Effector memory CD8-positive, alpha-beta T cell (primary cell): ENCODE measurements at places on chromosomes 7 and 10.

- no peak overlapping the region for H3K4me3 ChIP-seq
- H3K36me3 ChIP-seq = no peaks in the 10 kb centered on the region
- no peaks in the 10 kb centered on the region for H3K4me1 ChIP-seq
- H3K27ac ChIP-seq = no peak overlapping the region
- no peaks in the 10 kb centered on the region for H3K27me3 ChIP-seq
- no peak for DNase-seq
These were observed 83.5 kb downstream of the SEMA3D start for GRCh38 chr7:85103357-85103756.

- H3K36me3 ChIP-seq = no peaks in the 10 kb centered on the region
- H3K27me3 ChIP-seq = peaks cover 16% of the 10 kb centered on the region
- DNase-seq = no peak
These were observed 153.0 kb downstream of the PLCE1 start for GRCh38 chr10:94146746-94147145.

- no peak for DNase-seq
- no peak overlapping the region for H3K4me3 ChIP-seq
- peaks cover 20% of the 10 kb centered on the region for H3K36me3 ChIP-seq
These were observed 59.9 kb downstream of the PRKCQ start for GRCh38 chr10:6520138-6520537.

DNA sequence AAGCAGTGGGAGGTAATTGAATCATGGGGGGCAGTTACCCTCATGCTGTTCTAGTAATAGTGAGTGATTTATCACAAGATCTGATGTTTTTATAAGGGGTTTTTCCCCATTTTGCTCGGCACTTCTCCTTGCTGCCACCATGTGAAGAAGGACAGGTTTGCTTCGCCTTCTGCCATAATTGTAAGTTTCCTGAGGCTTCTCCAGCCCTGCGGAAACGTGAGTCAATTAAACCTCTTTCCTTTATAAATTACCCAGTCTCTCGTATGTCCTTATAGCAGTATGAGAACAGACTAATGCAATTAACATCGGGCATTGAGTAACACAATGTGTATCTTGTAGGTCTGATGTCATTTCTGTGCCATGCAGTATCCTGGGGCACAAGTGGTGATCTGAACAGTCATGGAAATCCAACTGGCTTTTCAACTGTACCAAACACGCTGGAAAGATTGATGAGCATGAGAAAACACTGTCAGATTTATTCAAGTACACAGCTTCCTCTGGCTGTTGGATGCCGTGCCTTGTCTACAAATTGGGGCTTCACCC lies 208.6 kb upstream of the KIAA1217 start:
- H3K27ac ChIP-seq = no peak overlapping the region
- no peaks in the 10 kb centered on the region for H3K4me1 ChIP-seq
- no peaks in the 10 kb centered on the region for H3K36me3 ChIP-seq
- H3K4me3 ChIP-seq = no peak overlapping the region

DNA sequence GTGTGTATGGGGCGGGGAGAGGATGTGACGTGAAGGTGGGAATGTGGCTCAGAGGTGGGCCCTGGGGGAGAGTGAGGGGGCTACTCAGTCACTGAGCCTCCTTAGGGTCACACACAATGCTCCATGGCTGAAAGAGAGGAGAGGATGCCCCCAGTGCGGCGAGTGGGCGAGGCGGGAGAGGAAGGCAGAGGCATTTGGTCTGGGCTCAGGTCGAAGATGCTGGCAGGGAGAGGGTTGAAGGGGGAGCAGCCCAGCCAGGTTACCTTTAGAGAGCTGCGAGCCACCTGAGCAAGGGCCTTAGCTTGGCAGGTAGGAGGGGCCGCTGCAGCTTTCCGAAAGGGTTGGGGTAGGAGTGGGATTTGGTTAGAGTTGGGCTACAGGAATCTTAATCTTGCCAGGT lies 4.7 kb upstream of the LOXL4 start:
- no peak for DNase-seq
- no peak overlapping the region for H3K4me3 ChIP-seq
- H3K4me1 ChIP-seq = peaks cover 4% of the 10 kb centered on the region
- H3K27me3 ChIP-seq = peaks cover 28% of the 10 kb centered on the region

DNA sequence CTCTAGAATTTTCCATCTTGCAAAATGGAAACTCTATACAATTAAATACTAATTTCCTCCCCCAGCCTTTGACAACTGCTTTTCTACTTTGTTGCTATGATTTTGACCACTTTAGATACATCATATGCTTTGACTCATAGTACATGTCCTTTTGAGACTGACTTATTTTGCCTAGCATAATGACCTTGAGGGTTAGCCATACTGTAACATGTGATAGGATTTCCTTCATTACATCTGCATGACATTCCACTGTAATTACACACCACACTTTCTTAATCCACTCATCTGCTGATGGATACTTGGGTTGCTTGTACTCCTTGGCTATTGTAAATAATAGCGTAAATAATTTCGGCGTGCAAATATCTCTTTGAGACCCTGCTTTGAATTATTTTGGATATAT lies 127.7 kb downstream of the JAZF1 start:
- H3K36me3 ChIP-seq = no peaks in the 10 kb centered on the region
- H3K27ac ChIP-seq = no peak overlapping the region
- H3K4me3 ChIP-seq = no peak overlapping the region
- H3K27me3 ChIP-seq = no peaks in the 10 kb centered on the region
- peaks cover 34% of the 10 kb centered on the region for H3K4me1 ChIP-seq

- H3K4me1 ChIP-seq = no peaks in the 10 kb centered on the region
- no peak overlapping the region for H3K27ac ChIP-seq
- peaks cover 36% of the 10 kb centered on the region for H3K27me3 ChIP-seq
- no peak for DNase-seq
These were observed 154.9 kb upstream of the PPP1R3A start for GRCh38 chr7:114073701-114074100.

- no peak overlapping the region for H3K4me3 ChIP-seq
- H3K27ac ChIP-seq = no peak overlapping the region
- H3K4me1 ChIP-seq = no peaks in the 10 kb centered on the region
- H3K27me3 ChIP-seq = peaks cover 73% of the 10 kb centered on the region
These were observed 30.8 kb upstream of the DNAJC1 start for GRCh38 chr10:22034333-22034732.

DNA sequence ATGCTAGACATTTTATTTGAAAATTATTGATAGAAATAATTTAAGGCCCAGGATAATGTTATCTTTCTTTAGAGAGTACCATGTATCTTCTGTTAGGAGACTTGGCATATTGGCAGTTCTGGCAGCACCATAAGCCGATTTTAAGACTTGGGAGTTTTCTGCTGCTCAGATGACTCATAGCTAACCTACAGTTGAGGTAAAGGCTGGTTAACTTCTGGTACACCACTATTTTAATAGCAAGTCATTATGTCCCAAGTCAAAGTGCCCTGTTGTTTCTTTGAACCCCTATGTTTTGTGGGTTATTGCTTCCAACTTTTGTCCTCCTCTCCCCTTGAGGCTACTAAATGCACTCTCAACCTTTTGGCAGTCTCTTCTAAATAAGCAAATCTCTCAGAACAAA lies 25.2 kb downstream of the ATRNL1 start:
- no peak overlapping the region for H3K27ac ChIP-seq
- no peak overlapping the region for H3K4me3 ChIP-seq
- no peaks in the 10 kb centered on the region for H3K4me1 ChIP-seq
- no peaks in the 10 kb centered on the region for H3K36me3 ChIP-seq

DNA sequence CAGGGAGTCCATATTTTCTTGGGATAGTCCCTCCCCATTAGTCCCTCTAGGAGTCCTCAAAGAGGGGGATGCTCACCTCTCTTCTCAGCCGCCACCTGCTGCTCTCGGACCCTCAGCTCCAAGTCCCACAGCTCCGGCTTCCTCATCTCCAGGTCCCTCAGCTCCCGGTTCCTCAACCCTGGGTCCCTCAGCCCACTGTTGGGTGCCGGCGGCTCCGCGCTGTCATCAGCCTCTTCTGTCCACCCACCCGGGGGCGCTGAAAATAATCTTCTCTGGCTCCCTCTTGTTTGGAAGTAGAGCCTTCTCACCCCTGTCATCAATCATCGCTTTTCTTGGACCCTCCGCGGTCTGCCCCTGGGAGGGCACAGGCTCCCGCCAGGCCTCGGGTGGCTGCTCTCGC lies 13.3 kb upstream of the CNNM1 start:
- H3K4me3 ChIP-seq = no peak overlapping the region
- no peak for DNase-seq
- peaks cover 21% of the 10 kb centered on the region for H3K27me3 ChIP-seq
- H3K27ac ChIP-seq = no peak overlapping the region

- no peaks in the 10 kb centered on the region for H3K36me3 ChIP-seq
- H3K27me3 ChIP-seq = no peaks in the 10 kb centered on the region
- H3K4me1 ChIP-seq = no peaks in the 10 kb centered on the region
These were observed 9.6 kb upstream of the CTBP2 start for GRCh38 chr10:125169915-125170314.
